Fibroblast of the aortic adventitia (primary cell): ENCODE measurements at places on chromosomes 11 and 22.

GRCh38 chr11:33043221-33043830 lies 4.0 kb downstream of the TCP11L1 start:
- no peak for DNase-seq

- no peak for DNase-seq
Measured at GRCh38 chr11:103978616-103979595, 57.5 kb upstream of the DDI1 start.

DNA sequence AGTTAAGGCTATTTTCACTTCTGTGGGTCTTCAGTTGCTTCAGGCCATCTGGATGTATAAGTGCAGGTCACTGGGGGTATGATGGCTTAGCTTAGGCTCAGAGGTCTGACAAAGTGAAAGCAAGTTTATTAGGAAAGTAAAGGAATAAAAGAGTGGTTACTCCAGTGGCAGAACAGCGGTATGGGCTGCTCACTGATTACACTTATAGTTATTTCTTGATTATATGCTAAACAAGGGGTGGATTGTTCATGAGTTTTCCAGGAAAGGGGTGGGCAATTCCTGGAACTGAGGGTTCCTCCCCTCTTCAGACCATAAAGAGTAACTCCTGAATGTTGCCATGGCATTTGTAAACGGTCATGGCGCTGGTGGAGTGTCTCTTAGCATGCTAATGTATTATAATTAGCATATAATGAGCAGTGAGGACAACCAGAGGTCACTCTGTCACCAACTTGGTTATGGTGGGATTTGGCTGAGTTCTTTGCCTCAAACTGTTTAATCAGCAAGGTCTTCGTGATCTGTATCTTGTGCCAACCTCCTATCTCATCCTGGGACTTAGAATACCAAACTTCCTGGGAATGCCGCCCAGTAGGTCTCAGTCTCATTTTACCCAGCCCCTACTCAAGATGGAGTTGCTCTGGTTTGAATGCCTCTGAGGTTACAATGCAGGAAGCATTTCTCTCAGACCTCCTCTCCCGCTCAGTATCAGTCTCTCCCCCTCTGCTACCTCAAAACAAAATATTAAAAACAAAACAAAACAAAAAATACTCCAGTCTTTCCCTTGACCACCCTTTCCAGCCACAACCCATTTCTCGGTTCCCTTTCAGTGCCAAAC lies 106.6 kb upstream of the SLC22A12 start:
- DNase-seq = peak; percentile 1

- no peak for DNase-seq
Measured at GRCh38 chr22:45397806-45398205, 15.6 kb downstream of the SMC1B start.

- DNase-seq = peak; percentile 26
Measured at GRCh38 chr11:128053981-128054931, 533.1 kb downstream of the ETS1 start.

DNA sequence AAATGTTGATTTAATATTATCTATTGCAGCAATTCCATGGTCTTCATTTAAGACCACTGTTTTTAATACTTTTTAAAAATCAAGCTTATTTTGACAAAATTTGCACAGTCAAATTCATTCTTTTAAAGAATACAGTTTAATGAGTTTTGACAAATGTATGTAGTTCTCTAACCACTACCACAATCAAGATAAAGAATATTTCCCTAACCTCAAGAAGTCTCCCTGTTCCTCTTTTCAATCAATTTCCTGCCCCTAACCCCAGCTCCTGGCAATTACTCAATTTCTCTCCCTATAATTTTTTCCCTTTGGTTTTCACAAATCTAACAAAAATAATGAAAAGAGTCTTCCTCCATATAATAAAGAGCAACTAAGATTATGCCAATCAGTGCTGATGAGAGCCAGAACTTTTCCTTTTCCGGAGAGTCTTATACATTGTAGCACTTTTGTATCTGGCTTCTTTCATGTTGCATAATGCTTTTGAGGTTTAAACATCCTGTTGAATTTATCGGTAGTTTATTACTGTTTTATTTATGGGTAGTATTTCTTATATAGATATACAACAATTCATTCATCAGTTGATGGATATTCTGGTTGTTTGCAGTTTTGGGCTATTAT lies 231.7 kb downstream of the AASDHPPT start:
- DNase-seq = no peak

- peak; percentile 80 for DNase-seq
Measured at GRCh38 chr11:123407130-123407995, 22.7 kb upstream of the GRAMD1B start.

GRCh38 chr11:62832336-62833234 lies at the start of gene TEX54:
TSS of gene TEX54 (minus strand) at chr11:62832841.
- no peak for DNase-seq

GRCh38 chr22:18071968-18072310 lies 5.9 kb upstream of the PEX26 start:
- no peak for DNase-seq

GRCh38 chr11:125072218-125072960 lies 9.3 kb downstream of the SLC37A2 start:
- DNase-seq = no peak

GRCh38 chr22:37386441-37386840 lies 40.8 kb downstream of the ELFN2 start:
- DNase-seq = no peak

DNA sequence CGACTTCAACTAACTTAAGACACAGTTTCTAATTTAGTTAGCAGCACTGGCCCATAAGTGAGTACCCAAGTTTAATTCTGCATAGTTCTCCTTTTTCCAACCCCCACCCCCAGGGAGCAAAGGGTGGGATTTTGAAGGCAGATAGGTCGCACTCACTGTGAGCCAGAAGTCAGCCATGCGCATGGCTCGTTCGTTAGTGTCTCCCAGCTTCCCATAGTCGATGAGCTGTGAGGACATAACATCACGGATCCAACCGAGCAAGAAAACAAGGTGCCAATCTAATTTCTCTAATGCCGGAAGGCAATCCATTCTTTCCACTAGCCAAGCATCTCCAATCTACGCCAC lies 577 bp downstream of the MRPL17 start:
- no peak for DNase-seq

- DNase-seq = no peak
Measured at GRCh38 chr11:75262961-75263852, 22.6 kb downstream of the TPBGL start.

DNA sequence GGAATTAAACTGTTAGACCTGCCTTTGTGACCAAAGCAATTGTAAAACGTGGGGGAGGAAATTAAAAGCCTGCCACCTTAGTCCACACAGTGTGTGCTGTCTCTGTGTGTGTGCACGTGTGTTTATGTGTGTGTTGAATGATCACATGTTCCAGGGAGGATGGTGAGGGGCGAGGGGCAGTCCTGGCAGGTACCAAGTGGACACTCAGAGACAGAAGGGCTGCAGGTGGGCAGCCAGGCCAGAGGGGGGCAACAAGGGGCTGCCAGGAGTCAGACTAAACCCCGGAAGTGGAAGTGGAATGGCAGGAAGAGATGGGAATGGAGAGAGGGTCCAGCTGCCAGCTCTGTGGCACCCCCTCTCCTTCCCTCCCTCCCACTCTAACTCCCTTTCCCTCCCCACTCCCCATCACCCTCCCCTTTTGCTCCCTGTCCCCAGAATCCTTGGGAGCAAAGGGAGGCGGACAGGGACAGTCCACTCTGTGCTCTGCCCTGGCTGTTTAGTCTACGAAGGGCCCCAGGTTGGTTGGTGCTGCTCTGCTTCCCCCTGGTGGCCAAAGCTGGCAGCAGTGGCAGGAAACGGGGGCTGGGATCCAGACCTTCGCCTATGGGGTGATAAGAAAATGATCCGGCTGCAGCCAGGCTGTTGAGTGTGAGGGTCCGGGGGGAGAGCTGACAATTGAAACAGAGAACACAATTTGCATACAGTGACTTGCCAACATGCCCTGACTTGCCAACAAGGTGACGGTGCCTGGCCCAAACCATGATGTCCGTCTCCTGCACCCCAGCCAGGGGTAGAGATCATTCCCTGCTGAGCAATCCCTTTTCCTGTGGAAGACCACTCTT lies 24.4 kb downstream of the P2RY2 start:
- peak; percentile 79 for DNase-seq
